ENCODE measurements at places on chromosomes 3 and 15.

DNA sequence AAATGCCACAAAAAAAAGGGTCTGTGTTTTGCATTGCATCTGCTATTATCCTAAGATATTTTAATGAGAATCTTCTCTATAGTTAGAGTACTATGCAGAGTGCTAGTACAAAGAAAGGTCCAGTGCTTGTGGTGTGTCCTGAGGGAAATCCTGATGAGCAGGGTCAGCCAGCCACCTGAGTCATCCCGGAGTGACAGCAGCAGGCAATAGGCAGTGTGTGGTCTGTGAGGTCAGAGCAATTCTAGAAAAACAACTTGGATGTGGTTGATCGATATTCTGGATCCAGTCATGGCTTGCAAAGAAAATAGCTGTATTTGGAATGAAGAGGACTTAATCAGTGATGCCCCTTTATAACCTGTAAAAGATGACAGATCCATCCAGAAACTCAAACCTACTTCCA is 119.2 kb downstream of the CTNNB1 start:
- no peak for DNase-seq

DNA sequence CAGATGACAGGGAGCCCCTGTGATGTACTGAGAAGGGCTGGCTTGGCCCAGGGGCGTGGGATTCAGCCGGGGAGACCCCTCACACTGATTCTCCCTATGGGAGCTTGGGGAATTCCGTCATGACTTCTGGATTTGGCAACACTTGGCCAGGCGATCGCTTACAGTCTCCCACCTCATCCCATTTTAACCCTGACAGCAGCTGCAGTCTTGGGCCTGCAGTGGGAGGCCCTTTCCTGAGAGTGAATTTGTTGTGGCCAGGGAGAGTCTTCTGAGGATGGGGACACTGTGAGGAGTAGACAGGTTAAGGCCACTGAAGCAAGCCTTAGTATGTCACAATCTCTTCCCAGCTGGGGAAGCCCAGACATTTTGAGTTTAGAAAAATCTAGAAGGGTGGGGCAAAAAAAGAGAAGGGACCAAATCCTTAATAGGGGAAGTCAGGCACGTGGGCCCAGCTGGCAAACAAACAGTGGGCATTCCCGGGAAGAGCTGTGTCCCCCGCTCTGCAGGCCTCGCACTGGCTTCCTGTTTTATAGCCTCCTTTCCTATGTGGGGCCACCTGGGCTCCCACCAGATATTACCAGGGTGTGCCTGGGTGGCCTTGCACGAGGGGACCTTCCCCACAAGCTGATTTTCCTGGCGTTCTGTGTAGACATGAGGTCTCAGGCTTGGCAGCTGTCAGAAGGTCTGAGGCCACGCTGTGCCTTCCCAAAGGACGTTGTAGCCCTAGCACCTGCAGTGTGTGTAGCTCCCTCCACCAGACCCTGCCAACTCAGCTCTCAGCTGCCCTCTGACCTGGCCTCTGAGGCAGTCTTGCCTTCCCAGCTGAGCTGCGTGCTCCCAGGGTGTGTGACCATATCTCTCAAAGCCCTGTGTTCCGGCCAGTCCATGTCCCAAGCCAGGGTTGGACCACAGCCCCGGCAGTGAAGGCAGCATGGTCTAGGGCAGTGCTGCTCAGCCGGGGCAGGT is 64.5 kb downstream of the FEM1B start:
- no peak for DNase-seq

DNA sequence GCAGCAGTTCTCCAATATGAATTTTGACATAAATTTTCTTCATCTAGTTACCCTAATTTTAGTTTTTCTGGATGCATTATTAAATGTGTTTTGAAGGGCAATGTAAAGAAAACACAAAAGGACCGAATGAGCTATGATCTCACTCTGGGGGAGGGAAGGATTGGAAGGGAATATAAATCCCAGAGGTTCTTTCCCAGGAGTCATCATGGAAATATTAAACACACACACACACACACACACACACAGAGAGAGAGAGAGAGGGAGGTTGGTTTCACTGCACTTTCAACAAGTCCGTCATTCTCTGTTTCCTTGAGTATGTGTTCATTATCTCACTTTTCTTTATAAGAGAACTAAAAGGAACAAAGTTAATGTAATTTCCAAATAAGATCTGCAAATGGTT is 70.7 kb upstream of the DCBLD2 start:
- DNase-seq = no peak

DNA sequence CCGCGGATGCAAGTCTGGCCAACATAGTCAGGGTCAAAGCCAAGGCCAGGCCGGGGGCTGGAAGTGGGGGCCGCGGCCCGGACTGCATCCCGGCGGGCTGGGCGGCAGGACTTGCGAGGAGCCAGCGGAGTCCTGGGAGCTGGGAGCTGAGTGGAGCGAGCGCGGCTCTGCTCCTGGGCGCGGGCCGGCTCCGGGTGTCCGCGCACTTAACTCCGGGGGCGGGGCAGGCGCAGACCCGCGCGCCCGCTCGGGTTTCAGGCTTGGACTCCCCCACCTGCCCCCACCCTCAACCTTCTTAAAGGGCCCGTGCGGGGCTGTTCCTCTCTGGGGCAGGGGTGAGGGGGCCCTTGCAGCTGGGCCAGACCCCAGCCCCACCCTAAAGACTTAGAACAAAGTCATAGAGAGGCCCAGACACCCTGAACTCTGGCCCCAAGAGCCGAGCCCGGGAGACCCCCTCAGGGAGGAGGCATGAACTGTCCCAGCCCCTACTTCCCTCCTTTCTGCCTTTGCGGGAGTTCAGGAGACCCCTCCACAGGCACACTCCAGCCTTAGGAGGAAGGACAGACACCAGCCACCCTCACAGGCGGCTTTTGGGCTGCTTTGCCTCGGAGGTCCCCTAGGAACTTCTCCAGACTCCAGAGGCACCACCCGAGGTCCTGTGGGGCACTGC is at the start of gene CSPG4:
CSPG4 (minus strand) TSS at position 181 of the 670 bp plus-strand sequence; CDS start at position 88, 93 bp downstream.
- DNase-seq = peak; percentile 87

GRCh38 chr15:90553248-90553745 is 23.6 kb downstream of the CRTC3 start:
- no peak for DNase-seq

- DNase-seq = no peak
Observed at GRCh38 chr3:58351920-58352319, 19.2 kb downstream of the PXK start.

DNA sequence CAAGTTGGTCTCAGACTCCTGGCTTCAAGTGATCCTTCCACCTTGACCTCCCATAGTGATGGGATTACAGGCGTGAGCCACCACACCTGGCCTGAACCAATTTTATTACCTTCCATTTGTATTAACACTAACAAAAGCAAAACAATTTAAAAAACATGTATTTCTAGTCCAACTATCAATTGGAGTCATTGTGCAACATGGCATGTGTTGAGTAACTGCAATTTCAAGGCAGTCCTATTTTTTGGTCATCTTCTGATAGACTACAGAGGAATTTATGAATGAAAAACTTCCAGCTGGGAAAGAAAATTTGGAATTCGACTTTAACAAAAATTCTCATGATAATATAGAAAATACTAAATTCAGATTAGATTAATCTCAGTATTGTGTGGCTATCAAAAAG is 16.8 kb downstream of the SPTSSB start:
- DNase-seq = no peak

All from left forelimb (tissue), 1 donor.